ENCODE measurements at places on chromosomes 2 and 18. TPM values are rescaled to one million over a fixed set of nuclear protein-coding genes. Genes with fewer than 3 reads are reported as not detected.

The MC2R gene
- not detected for total RNA-seq

The DLGAP1 gene
- total RNA-seq, result not detected

The ZSWIM2 gene
- not detected for total RNA-seq

The SCYGR4 gene
- not detected for total RNA-seq

The TUBA3E gene
- total RNA-seq, result 0.62 TPM

The GAREM2 gene
- 6.1 TPM for total RNA-seq

The NYAP2 gene
- total RNA-seq, result not detected

The REG3A gene
- not detected for total RNA-seq

Measured in A549 treated with GW870086 at 1 μM for 4 hours (cell line).